Caco-2 (cell line): ENCODE measurements at places on chromosomes 3 and 15.
A peak's percentile ranks its signal among the peaks of the same experiment; 100 is the strongest.

GRCh38 chr15:99121207-99121606, 16.3 kb downstream of the SYNM start:
- DNase-seq: peak; percentile 16

GRCh38 chr15:51094606-51095569, at the start of gene TNFAIP8L3:
TNFAIP8L3 (minus strand) TSS chr15:51094906; CDS start chr15:51094595, 311 bp downstream.
- DNase-seq: no peak

DNA sequence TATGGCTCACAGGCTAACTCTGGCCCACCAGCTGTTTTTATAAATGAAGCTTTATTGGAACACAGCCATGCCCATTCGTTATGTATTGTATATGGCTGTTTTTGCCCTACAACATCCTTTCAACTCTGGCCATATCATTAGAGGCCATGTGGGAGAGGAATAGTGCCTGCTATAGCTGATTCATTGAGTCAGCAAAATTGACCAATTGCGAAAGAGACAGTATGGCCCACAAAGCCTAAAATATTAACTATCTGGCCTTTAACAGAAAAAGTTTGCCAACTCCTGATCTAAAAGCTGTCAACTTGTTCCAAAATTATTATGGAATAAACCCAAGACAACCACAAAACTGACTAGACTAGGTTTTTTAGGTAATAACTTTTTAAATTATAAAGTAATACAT, 1.4 kb downstream of the NR1I2 start:
- no peak for DNase-seq

GRCh38 chr15:100863075-100863795, 16.4 kb upstream of the ALDH1A3 start:
- no peak for DNase-seq
